ENCODE measurements at places on chromosomes 5 and 9. TPM values are rescaled to one million over a fixed set of nuclear protein-coding genes. Genes with fewer than 3 reads are reported as not detected.

DNA sequence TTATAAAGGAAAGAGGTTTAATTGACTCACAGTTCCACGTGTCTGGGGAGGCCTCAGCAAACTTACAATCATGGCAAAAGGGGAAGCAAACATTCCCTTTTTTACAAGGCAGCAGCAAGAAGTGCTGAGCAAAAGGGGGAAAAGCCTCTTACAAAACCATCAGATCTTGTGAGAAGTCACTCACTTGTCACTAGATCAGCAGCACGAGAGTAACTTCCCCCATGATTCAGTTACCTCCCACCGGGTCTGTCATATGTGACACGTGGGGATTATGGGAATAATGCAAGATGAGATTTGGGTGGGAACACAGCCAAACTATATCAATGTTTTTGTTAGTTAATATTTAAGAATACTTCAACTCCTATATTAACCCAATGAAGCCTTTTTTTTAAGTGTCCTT, 275.2 kb upstream of the CDH9 start:
- H3K4me1 ChIP-seq: no peaks in the 10 kb centered on the region
- no peaks in the 10 kb centered on the region for H3K27me3 ChIP-seq
- H3K4me3 ChIP-seq: no peak overlapping the region

GRCh38 chr5:84564321-84565075, 179.8 kb upstream of the EDIL3 start:
- H3K4me3 ChIP-seq: no peak overlapping the region
- no peaks in the 10 kb centered on the region for H3K27me3 ChIP-seq
- no peak for DNase-seq
- no peaks in the 10 kb centered on the region for H3K4me1 ChIP-seq

DNA sequence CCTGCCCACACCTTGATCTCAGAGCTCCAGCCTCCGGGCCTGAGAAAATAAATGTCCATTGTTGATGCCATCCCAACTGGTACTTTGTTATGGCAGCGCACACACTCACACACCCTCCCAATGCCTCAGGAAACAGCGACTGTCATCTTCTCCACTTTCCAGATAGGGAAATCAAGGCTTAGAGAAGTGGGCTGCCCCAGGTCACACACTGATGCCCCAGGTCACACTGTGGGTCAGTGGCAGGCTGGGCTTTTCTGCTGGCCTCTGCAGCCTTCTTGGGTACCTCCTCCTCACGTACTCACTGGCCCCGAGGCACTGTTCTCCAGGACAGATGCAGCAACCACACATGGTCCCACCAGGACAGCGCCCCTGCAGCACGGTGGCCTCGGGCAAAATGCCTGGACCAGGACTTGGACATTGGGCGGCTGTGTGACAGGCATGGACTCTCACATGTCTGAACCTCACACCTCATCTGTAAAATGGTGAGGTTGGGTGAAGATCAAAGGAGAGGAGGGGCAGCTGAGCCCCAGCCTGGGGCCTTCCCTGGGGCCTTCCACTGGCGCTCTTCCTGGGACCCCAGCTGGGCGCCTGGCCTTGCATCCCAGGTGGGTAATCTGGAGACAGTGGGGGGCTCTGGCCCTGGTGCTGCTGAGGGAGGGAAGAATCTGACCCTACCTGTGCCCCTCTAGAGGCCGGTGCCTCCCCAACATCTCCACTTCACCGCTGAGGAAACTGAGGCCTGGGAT, 156.0 kb downstream of the COL23A1 start:
- H3K27ac ChIP-seq: no peak overlapping the region
- no peaks in the 10 kb centered on the region for H3K36me3 ChIP-seq
- no peak for DNase-seq
- H3K4me1 ChIP-seq: no peaks in the 10 kb centered on the region

DNA sequence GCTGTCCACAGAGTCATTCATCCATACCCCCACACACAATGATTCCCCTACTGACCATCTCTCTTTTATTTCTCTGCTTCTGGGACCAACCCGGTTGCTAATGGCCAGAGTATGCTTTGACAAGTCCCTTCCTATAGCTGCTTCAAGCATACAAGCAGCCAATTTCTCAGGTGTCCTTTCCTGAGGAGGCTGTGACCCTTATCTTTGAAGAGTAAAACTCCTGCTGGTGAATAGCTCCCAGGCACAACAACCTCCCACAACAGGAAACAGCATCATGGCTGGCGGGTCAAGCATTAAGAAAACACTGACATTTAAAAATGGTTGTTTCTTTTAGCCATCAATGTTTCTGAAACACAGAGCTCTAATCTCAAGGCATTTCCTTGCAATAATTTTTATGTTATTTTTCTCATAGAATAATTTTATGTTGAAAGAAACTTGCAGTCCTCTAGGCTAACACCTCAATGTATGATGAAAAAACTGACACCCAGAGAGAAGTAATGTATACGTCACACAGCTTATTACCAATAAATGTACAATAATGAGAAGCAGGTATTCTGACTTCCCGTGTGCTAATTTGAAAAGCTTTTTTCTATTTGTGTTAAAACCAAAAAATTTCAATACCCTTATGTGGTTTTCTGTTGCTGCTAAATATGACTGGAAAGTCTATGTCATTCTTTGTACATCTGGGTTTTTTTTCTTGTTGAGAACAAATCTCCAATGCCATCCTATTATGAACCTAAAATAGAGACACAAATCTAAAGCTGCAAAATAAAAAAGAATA, 7.5 kb upstream of the PAM start:
- no peak overlapping the region for H3K4me3 ChIP-seq
- no peaks in the 10 kb centered on the region for H3K36me3 ChIP-seq
- no peaks in the 10 kb centered on the region for H3K27me3 ChIP-seq
- DNase-seq: no peak
- no peaks in the 10 kb centered on the region for H3K4me1 ChIP-seq
- no peak overlapping the region for H3K27ac ChIP-seq

Gene KCNN2
- polyA plus RNA-seq: 0.18 TPM

- H3K4me1 ChIP-seq: no peaks in the 10 kb centered on the region
- H3K36me3 ChIP-seq: no peaks in the 10 kb centered on the region
- no peaks in the 10 kb centered on the region for H3K27me3 ChIP-seq
These were observed 115.2 kb downstream of the PRDM6 start for GRCh38 chr5:123204251-123204650.
